ENCODE measurements at places on chromosomes 5 and 9.

DNA sequence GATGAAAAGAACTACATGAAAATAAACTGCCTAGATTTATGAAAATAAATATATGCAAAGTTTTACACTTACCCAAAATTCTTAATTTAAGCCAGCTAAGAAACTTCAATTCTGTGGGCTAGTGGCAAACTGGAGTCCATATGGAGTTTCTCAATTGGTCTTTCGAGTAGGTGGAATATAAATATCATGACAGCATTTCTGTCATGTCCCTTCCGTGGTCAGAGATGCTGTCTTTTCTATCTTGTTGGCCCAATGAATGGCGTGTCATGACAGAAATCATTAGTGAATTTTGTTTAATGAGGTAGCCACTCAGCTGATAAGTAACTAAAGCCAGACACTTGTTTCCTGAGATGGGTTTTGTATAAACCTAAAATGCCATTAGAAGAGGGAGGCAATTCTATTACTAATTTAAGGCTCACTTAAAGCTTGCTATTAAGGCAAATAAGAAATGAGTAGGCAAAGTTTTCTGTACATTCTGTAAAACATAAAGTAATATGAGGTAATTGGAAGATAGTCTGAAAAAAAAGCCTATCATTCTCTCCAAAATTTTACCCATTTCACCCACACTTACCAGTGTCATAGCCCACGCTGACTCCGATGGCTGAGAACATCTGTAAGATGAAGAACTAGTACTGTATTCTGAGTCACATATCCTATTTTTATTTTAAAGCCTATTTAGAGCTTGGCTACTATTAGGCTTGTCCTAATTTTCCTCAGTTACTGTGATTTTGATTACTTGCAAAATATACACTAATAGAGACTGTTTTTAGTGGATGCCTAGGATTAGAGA, 419.3 kb upstream of the MEF2C start:
- DNase-seq: no peak

- DNase-seq: no peak
Measured at GRCh38 chr5:170141636-170142035, 35.9 kb downstream of the FOXI1 start.

DNA sequence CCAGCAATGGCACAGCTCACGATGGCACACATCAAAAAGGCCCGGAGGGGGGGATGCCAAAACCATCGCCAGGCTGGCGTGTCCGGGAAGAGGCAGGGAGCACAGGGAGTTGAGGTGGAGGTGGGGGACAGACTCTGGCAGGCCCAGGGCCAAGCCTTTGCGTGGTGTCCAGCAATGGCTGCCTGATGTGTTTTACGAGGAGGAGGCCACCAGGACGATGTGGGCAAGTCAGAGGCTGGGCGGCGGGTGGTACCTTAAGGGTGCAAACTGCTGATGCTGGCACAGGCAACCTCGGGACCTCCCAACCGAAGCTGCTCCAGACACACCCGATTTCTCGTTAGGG, 4.7 kb downstream of the VAV2 start:
- no peak for DNase-seq

GRCh38 chr9:33381231-33381791, 21.1 kb downstream of the AQP7 start:
- no peak for DNase-seq

Measured in AG08395 (cell line).